Stimulated activated CD8-positive, alpha-beta memory T cell treated with anti-CD3 and anti-CD28 coated beads, Interleukin-7, amount 100 ng/mL, for 4 hours (primary cell): ENCODE measurements at places on chromosomes 7 and 10.

- no peak for DNase-seq
Measured at GRCh38 chr10:78143576-78143975, 109.9 kb downstream of the RPS24 start.

DNA sequence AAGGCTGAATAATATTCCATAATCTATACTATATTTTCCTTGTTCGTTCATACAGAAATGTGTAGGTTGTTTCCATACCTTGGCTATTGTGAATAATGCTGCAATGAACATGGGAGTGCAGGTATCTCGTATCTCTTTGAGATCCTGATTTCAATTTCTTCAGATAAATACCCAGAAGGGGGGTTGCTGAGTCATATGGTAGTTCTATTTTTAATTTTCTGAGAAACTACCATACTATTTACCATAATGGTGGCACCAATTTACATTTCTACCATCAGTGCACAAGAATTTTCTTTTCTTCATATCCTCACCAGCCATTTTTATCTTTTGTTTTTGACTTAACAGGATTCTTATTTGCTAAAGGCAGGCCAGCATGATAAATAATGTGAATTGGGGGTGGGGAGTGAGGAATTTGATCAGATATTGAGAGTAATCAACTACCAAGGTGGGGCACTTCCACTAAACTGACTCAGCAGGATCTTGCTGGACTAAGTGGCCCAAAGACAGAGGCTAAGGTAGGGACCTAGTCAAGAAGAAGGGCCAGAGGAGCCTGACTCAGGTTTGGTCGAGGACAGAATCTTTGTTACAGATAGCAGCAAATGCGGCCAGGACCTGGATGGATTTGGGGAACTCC, 21.5 kb upstream of the CCSER2 start:
- no peak for DNase-seq

GRCh38 chr10:14047431-14047830, 283.3 kb downstream of the FRMD4A start:
- no peak for DNase-seq

GRCh38 chr7:86778271-86778670, 134.6 kb downstream of the GRM3 start:
- no peak for DNase-seq

DNA sequence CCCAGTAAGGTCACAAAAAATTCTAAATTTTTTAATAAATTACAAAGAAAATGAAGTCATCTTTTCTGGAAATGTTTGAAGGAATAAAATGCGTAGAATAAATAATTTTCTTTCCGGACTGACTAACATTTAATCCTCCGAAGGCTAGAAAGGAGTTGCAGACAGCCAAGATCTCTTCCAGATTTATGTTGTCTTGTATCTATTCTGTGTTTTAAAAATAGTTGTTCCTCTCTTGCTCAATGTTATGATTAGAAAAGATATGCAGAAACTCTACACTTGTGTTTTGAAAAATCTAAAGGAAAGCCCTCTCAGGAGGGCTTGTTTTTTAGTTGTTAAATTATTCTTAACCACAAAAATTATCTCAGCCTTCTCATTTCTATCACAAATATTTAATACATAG, 70.7 kb downstream of the MACC1 start:
- no peak for DNase-seq

DNA sequence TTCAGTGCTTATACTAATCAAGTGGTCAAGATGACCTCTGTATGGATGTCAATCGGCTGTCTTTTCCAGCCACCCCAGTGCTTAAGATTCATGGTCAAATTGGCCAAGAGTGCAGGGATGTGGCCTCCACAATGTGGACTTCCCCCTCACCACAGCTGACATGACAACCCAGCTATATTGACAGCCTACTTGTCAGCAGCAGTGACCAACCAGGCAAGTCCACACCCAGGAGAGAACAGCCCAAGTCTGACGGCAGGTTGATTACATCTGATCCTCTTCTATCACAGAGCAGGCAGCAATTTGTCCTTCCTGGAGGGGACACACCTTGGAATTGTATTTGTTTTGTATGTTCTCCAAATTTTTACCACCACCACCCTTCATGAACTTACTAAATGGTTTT, 8.2 kb upstream of the ERVW-1 start:
- no peak for DNase-seq

DNA sequence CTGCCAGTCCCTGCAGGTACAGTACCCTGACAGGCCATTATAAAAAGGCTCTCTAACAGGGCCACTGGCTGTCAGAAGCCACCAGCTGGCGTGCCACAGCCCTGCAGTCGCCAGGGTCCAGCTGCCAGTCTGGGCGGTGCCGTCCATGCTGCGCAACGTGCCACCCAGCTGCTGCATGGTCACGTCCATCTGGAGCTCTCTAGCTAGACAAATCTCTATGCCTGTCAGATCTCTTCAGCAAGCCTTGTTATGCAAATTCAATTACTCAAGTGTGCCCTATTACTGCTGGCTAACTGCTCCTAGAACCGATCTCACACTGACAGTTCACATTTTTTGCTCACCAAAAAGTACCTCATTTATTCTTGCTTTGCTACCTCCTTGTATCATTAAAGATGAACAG, 75.9 kb downstream of the HIBADH start:
- DNase-seq: no peak

- DNase-seq: no peak
Measured at GRCh38 chr7:93185303-93186027, 37.3 kb upstream of the SAMD9L start.

- DNase-seq: no peak
Measured at GRCh38 chr7:503575-504111, 16.0 kb downstream of the PDGFA start.

GRCh38 chr10:24208661-24209431, at the start of gene KIAA1217:
TSS of gene KIAA1217 (plus strand) at chr10:24209138. CDS start at chr10:24209194, 56 bp downstream.
- no peak for DNase-seq

- DNase-seq: no peak
Measured at GRCh38 chr10:27138277-27138676, 15.9 kb downstream of the YME1L1 start.

- DNase-seq: no peak
Measured at GRCh38 chr7:116353647-116354046, 143.3 kb downstream of the TES start.

DNA sequence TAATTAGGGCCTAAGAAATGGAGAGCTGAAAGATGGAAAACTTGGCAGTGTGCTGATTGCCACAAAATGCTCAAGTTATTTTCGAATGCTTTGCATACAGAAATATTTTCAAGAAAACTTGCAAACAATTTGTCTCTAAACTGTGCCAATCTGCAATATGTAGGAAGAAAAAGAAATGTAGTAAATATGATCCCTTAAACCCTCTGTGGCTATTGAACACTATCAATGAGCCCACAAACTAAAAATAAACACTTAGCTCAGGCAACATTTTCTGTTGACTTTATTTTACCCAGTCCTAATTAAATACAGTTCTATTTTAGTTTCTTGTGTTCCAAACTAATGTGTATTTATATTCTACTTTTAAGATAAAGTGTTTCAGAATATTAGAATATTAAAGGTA, 342.1 kb downstream of the SEMA3D start:
- DNase-seq: no peak

- DNase-seq: no peak
Measured at GRCh38 chr7:144771174-144771573, 64.7 kb downstream of the TPK1 start.

- no peak for DNase-seq
Measured at GRCh38 chr7:23347033-23347681, 48.0 kb downstream of the MALSU1 start.

- no peak for DNase-seq
Measured at GRCh38 chr7:26159243-26159642, 7.2 kb downstream of the NFE2L3 start.

- DNase-seq: no peak
Measured at GRCh38 chr10:96712662-96713271, 7.5 kb downstream of the PIK3AP1 start.

GRCh38 chr10:124127563-124127962, 34.2 kb upstream of the CHST15 start:
- DNase-seq: no peak

- no peak for DNase-seq
Measured at GRCh38 chr10:78850644-78851435, 217.9 kb upstream of the ZMIZ1 start.

DNA sequence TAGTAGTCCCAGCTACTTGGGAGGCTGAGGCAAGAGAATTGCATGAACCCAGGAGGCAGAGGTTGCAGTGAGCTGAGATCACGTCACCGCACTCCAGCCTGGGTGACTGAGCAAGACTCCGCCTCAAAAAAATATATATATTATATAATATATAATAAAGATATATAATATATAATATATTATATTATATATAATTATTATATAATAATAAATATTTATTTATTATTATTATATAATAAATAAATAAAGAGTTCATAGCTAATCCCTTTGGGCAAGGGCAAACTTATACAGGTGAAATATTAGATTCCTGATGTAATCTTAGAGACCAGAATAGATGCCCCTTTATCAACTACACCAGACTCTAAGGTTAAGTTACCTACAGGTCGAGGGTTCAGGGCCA, 185.2 kb downstream of the PRPF18 start:
- DNase-seq: no peak

GRCh38 chr10:93515071-93516005, 18.9 kb downstream of the CEP55 start:
- no peak for DNase-seq

DNA sequence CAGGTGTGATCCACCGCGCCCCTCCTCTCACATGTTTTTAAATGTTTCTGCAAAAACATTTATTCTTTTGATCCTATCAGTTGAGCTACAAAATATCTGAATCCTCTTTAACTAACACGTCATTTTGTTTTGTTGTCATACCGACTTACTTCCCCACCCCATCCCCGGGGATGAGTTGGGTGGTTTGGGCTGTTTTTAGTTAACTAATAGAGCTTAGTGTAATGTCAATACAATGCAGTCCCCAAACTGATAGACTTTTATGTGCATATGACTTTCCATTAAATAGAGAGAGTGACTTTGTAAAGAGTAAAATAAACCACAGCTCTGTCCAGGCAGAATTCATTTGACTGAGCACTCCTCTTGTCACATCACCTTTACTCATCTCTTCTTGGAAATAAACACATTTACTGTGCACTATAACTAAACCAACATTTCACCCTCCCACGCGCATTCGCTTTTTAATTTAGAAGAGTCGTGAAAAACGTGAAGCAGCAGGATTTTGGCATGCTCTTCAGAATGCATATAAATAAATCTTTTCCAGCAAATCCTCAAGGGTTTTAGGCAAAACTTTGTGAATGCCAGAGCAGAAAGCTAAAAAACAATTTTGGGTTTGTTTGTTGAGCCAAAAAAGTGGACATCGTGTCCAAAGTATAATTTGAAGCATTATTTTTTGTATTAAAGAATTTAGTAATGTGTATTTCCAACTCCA, 187.4 kb upstream of the MGMT start:
- no peak for DNase-seq

DNA sequence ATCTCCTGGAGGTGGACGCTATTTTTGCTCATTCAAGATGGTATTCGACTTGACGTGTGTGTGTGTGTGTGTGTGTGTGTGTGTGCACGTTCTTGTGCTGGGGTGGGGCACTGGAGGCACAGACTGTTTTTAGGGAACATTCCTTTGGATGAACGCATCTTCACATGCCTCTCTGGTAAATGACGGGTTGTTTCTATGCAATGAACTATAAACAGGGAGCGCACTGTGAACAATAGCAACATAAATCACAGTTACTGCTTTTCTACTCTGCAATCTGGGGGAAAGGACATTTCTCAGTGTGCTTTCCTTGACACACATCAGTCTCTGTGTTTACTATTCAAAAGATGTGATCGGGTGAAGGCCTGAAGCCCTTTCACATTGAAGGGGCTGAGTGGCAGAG, 120.1 kb upstream of the PITRM1 start:
- DNase-seq: no peak

DNA sequence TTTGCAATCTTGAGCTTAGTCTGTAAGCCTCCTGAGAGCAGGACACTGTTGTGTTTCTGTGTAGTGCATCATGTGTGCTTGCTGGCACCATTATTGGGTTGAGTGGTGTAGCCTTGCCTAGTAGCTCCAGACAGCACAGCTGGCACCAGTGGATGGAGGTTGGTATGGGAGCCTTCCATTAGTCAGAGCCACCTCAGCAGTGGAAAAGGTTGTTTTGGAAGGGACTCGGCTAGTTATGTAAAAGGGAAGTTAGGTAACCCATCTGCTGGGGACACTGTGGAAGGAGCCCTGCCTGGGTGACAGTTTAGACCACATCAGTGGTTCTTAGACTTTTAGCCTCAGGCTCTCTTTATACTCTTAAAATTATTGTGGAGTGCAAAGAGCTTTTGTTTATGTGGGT, 16.3 kb downstream of the MINDY4 start:
- DNase-seq: no peak

DNA sequence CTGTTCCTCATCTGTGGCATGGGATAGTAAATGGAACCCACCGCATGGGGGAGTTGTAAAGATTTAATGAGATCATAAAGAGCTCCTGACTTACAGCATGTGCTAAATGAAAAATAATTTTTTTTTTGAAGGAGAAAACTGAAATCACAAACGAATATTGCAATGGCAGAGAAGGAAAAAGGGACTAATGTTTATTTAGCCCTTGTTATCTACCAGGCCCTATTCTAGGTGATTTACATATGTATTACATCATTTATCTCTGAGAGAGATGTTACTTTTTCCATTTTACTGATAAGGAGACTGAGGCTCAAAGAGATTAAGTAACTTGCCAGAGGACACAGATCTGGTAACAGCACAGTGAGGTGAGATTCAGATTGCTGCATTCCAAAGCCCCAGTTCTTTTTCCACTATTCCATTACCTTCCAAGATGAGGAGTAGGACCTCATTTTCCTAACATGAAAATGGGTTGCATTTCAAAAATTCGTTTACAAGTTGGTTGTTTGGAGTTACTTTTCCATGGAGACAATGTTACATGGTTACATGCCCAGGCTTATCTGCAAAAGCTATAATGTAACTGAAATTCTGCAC, 28.6 kb downstream of the VCL start:
- DNase-seq: no peak

DNA sequence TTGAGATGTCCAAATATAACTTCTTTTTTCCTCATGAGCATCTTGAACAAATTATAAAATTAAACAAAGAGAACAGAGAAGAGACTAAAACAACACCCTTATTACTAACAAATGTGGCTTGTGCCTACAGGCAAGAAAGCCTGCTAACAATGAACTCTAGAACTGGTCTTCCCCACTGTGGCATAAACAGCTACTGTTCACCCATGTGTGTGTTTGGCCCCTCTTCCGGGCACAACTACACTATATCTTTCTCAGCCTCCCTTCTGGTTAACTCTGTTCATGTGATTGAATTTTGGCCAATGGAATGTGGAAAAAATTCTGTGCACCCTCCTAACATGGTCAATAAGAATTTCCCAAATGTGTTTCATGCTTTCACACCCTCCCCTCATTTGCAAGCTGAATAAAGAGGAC, 117.0 kb downstream of the KBTBD2 start:
- no peak for DNase-seq

GRCh38 chr7:81187753-81188152, 268.9 kb upstream of the SEMA3C start:
- no peak for DNase-seq

DNA sequence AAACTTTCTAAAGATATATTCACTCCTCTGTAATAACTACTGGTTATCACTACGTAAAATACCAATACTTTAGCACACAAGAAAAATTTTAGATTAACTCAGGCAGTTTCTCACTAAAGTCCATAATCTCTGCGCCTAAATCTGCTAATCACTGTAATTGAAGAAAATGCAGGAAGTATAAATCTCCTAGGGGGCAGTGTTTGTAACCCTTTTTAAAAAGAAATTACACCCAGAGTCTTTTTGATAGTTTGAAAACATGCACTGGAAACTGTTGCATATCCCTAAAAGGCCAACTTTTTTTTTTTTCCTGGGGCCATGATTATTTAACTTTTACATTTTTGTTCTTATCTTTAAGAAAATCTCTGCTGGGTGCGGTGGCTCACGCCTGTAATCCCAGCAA, 209.6 kb downstream of the KIAA1217 start:
- no peak for DNase-seq

- no peak for DNase-seq
Measured at GRCh38 chr7:115054478-115055065, 132.7 kb downstream of the MDFIC start.
